Fibroblast of skin of scalp (primary cell): ENCODE measurements at places on chromosomes 4 and X.

- DNase-seq = no peak
Measured at GRCh38 chr4:168134651-168135050, 42.3 kb downstream of the ANXA10 start.

DNA sequence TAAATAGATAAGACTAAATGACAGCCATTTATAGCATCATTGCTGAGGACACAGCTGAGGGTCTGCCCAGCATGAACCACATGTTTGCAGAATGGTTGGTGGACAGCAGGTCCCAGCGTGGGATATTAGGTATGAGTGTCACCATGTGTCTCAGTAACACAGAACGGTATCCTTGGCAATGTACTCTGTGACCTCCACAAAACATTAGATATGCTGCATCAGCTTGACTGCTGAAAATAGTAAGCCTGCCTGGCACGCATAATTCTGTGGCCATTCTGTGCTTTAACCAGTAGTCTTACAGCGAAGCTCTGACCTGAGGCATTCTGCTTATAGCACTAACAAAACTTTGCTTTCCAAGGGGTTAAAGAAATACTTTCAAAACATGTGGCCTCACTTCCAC, 32.0 kb downstream of the LIMCH1 start:
- DNase-seq = no peak

GRCh38 chrX:42524379-42524778, 253.6 kb downstream of the PPP1R2C start:
- DNase-seq = peak; percentile 72

- peak; percentile 3 for DNase-seq
Measured at GRCh38 chrX:37860721-37861120, 13.3 kb upstream of the DYNLT3 start.

DNA sequence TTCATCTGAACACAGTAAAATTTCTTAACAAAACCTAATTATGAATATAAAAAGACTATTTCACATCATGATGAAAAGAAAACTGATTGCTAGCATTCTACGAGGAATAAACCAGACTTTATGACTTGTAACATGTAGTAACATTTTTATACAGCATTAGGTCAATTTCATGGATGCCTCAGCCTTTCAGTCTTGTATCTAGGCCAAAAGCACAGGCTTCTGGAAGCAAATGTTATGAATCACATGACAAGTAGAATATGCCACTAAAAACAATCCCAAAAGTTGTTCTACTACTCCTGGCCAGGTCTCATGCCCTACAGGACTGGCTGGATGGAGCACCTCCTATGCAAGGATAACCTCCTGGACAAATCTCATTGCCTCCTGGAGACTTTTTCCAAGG, 101.2 kb downstream of the ARHGAP6 start:
- no peak for DNase-seq

GRCh38 chrX:40151211-40152172, 53.7 kb upstream of the BCOR start:
- DNase-seq = no peak

DNA sequence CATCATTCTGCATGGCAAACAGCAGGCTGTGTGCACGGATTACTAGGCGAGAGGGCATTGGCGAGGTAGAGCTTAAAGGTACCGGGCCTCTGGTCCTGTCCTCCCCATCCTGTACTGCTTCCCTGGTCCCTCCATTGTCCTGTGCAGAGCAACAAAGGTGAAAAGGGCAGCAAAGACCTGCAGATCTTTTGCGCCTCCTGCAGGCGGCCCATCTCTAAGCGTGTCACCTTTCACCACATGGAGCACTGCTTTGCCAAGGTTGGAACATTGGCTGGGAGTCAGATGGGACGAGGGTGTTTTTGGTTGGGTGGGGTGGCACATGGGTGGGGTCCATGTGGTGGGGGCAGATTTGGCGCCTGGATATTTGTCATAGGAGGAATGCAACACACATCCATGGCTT, 64.7 kb upstream of the UXT start:
- DNase-seq = no peak

DNA sequence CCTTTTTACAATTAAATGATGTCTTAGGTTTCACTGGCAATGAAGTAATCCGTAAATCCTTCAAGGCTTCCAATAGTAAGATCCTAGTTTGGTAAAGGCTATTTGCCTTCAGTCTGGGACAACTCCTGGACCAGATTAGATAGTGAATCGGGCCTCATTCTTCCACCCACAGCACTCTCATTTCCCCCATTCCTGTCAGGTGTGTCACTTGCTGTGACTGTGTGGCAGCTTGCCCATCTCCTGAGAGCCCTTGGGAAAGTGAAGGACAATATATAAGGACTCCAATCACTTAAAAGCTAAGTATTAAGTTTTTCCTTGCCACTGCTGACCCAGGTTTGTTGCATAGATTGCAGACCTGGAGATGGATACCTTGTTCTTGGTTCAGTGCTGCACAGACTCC, 3.3 kb upstream of the GASK1B start:
- DNase-seq = peak; percentile 33

DNA sequence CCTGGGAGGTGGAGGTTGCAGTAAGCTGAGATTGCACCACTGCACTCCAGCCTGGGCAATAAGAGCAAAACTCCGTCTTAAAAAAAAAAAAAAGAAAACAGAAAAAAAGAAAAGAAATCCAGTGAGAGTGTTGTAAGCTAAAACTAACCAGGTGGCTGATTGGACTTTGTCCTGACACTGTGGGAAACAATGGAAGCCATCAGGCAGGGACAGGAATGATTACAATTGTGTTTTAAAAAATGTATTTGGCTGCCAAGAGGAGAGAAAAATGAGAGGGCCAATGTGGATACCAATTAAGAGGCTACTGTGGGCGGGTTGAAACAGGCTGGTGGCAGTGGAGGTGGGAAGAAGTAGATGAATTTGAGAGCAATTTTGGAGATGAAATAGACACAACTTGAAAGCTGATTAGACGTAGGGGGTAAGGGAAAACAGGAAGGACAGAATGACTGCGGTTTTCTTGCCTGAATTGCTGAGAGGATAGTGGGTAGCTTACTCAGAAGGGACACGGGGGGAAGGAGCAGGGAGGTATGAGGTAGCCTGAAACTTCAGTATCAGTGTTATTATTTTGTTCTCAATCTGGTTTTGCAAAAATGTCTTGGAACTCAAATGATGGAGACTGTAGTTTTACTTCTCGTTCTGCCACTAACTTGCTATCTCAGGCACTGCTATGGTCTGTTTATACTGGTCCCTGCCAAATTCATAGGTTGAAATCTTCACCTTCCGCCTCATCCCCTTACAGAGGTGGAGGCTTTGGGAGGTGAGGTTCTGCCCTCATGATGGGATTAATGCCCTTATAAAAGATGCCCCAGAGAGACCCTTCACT, 45.6 kb upstream of the CHRNA9 start:
- DNase-seq = peak; percentile 14

GRCh38 chr4:69689599-69689998, 36.6 kb upstream of the UGT2A1 start:
- DNase-seq = peak; percentile 52

DNA sequence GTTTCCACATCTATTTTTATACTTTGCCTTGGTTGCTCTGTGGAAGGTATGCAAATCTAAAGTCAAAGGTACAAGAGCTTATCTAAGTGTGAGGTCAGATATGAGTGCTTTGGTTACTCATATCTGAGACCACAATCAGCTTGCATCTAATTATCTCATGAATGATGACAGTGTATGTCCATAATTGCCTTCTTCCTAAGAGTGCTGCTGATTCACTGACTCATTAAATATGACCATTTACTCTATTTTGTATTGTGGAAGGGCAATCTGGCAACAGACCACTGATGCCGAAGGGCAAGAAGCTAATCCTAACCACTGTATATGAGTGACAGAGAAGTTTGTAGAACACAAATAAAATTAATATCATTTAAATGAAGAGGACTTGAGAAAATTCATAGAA, 1190.2 kb upstream of the AGA start:
- no peak for DNase-seq

- no peak for DNase-seq
Measured at GRCh38 chrX:51759055-51759839, 16.0 kb downstream of the GSPT2 start.

- DNase-seq = peak; percentile 11
Measured at GRCh38 chr4:72817012-72817411, 248.0 kb upstream of the ADAMTS3 start.

GRCh38 chrX:44953734-44954502, 80.9 kb downstream of the KDM6A start:
- no peak for DNase-seq
